Natural killer cell (primary cell): ENCODE measurements at places on chromosomes 2 and 18. TPM values are rescaled to one million over a fixed set of nuclear protein-coding genes. Genes with fewer than 3 reads are reported as not detected.

MGAT4A gene
- total RNA-seq: 114 TPM

APOB gene
- not detected for total RNA-seq

CABLES1 gene
- total RNA-seq: 1.8 TPM

C1QL2 gene
- not detected for total RNA-seq

FAM98A gene
- total RNA-seq: 17.3 TPM

FAHD2A gene
- total RNA-seq: 21.6 TPM

ACOXL gene
- total RNA-seq: not detected

ZNF804A gene
- not detected for total RNA-seq

GRCh38 chr2:199485732-199486335 is 28.1 kb upstream of the SATB2 start:
- no peak overlapping the region for H3K27ac ChIP-seq
- H3K4me1 ChIP-seq: no peaks in the 10 kb centered on the region
- H3K4me3 ChIP-seq: no peak overlapping the region
- H3K27me3 ChIP-seq: no peaks in the 10 kb centered on the region

- no peaks in the 10 kb centered on the region for H3K27me3 ChIP-seq
- peaks cover under 1% of the 10 kb centered on the region for H3K36me3 ChIP-seq
- no peaks in the 10 kb centered on the region for H3K4me1 ChIP-seq
- no peak overlapping the region for H3K4me3 ChIP-seq
- no peak overlapping the region for H3K27ac ChIP-seq
Observed at GRCh38 chr18:13660510-13660909, 65.8 kb downstream of the FAM210A start.

DNA sequence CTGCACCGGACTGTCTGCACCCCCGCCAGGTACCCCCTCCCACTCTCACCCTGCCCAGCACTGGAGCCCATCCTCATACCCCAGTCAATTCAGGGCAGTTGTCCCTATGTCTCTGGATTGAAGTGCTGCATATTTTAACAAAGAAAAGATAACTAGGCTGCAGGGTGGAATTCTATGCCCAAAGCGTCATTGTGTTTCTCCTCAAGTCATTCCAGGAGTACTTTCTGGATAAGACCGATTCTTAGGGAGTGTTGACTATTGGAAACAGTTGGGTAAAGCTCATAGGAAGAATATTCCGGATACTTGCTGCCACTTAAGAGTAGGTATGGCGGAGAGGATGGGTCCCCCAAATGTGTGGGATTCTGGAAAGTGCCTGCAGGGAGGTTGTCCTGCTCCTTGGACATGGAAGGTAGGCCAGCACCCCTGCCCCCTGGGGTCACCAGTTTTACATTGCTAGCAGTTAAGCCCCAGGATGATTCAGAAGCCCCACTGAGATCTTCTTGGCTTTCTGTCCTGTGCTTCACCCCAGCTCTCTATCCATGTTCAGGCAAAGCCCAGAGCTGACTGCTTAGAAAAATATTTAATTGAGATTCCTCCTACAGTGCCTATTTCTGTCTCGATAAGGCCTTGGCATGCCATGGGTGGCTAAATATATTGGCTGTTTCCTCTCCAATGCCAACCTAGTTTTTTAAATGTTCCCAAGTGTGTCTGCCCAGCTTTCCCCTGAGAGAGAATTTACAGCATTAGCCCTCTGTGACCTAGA is 48.2 kb downstream of the RPL37A start:
- no peaks in the 10 kb centered on the region for H3K27me3 ChIP-seq
- H3K4me3 ChIP-seq: no peak overlapping the region
- H3K27ac ChIP-seq: no peak overlapping the region
- H3K4me1 ChIP-seq: peaks cover 26% of the 10 kb centered on the region

- H3K27ac ChIP-seq: no peak overlapping the region
- no peaks in the 10 kb centered on the region for H3K27me3 ChIP-seq
- DNase-seq: no peak
- no peaks in the 10 kb centered on the region for H3K4me1 ChIP-seq
- H3K4me3 ChIP-seq: no peak overlapping the region
- H3K36me3 ChIP-seq: no peaks in the 10 kb centered on the region
Observed at GRCh38 chr2:187877391-187877790, 323.2 kb upstream of the TFPI start.

DNA sequence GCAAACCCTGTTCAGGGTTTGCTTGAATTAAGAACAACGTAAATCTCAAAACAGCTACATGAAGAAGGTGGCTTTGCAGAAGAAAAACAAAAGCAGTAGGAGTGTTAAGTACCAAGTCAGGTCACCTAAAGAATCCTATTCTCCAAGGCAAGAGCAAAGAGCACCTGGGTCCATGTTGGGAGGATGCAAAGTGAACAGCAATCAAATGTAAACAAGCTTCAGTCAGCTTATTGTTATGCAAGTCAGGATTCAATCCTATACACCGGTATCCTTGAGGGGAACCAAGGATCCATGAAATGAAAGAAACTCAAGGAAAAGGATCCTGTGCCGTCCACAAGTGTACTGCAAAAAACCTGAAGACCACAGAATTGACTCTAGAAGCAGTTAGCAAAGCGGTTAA is 261.0 kb upstream of the DDX18 start:
- no peak for DNase-seq
- no peak overlapping the region for H3K27ac ChIP-seq
- H3K27me3 ChIP-seq: no peaks in the 10 kb centered on the region
- no peaks in the 10 kb centered on the region for H3K36me3 ChIP-seq
- H3K4me3 ChIP-seq: no peak overlapping the region

GRCh38 chr2:216724190-216724589 is 28.8 kb upstream of the IGFBP5 start:
- H3K4me3 ChIP-seq: no peak overlapping the region
- H3K27me3 ChIP-seq: no peaks in the 10 kb centered on the region
- no peak overlapping the region for H3K27ac ChIP-seq
- DNase-seq: no peak
- no peaks in the 10 kb centered on the region for H3K4me1 ChIP-seq
- H3K36me3 ChIP-seq: no peaks in the 10 kb centered on the region

- no peak for DNase-seq
- H3K27me3 ChIP-seq: no peaks in the 10 kb centered on the region
- peaks cover 9% of the 10 kb centered on the region for H3K36me3 ChIP-seq
- peaks cover 31% of the 10 kb centered on the region for H3K4me1 ChIP-seq
Observed at GRCh38 chr2:37669446-37669845, 2.0 kb downstream of the CDC42EP3 start.

DNA sequence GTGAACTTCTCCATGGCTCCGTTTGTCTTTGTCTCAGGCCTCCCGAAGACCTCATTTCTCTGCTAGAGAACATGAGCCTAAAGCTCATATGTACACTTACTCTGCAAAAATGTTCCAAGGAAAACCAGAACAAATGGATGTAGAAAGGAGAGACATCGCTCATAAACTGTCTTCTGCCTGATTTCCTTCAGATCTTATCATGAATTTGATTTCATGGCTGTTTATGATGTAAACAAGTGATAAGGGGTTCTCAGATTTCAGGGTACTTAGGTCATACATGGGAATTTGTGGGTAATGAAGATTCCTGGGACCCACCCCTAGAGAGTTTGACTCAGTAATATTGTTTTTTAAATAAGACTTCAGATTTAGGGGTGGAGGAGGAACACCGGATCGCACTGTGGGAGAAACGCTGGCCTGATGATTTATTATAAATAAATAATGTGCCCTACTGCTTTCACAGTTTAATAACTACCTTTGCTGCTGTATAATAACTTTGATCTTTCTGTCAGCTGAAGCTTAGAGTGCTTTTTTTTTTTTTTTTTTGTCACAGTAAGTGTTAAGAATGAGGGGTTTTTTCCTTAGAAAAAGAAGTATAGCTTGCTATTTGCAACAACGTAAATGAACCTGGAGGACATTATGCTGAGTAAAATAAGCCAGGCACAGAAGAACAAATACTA is 14.9 kb downstream of the AOX1 start:
- no peak for DNase-seq
- no peaks in the 10 kb centered on the region for H3K4me1 ChIP-seq
- H3K27me3 ChIP-seq: peaks cover 2% of the 10 kb centered on the region

DNA sequence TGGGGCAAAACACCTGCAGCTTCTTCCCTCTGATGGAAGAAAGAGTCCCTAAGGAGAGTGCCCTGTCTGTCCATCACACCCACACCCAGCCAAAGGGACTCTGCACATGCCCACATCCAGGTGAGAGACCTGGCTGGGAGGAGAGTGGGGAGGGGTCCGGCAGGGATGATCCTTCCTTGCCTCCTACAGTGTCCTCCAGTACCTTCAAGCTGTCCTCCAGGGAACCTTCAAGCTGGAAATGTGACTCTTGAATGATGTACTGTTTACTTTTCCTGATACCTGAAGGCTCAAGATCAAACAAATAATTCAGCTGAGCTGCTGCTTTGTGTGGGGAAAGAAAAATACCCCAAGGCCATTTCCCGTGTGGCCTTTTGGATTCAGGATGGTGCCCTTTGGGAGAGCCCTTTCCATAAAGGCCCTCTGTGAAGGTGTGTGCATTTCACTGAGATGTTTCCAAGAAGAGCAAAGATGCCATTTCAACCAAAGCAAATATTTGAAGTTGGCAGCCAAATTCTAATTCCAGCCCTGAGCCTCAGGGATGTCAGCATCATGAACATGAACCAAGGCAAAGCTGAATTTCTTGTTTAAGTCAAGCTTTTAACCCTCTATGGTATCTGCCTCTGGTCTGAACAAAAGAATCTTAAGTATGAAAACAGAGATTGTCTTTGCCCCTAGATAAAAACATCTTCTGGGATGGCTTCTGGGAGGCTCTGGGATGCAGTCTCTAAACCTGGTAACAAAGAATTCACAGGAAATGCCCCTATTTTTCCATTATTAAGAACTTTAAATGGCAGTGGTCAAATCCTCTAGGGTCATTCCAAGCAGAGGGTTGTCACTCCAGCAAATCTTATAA is 11.1 kb downstream of the EVA1A start:
- no peaks in the 10 kb centered on the region for H3K27me3 ChIP-seq
- no peaks in the 10 kb centered on the region for H3K4me1 ChIP-seq
- no peaks in the 10 kb centered on the region for H3K36me3 ChIP-seq
- no peak overlapping the region for H3K27ac ChIP-seq

DNA sequence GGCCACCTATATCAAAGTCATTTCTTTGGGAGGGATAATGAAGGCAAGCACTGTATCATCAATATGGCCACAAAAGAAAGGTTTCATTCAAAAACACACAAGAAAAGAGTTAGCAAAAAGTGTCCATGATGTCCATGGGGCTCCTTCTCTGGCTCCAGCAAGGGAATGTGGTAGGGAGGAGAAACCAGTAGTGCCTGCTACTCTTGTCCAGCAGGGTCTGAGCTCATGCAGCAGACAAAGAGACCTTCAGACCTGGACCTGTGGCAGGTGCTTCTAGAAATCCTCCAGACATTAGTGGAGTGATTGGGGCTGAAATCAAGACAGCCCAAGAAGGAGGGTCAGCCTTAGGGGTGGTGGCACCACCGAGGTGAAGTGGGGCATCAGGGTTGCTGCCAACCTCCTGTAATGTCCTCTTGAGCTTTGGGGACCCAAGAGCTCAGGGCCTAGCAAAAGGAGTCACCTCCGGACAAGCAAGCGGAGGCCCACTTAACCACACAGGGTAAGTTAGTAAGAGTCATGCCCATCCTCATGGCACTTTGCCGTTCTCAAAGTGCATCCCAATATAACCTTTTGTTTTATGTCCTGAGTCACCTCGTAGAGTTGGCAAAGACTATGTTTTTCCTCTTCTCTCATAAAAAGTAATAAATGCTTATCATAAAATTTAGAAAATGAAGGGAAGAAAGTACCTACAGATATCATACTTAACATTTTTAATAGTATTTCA is 112.6 kb upstream of the YPEL5 start:
- no peak for DNase-seq
- no peaks in the 10 kb centered on the region for H3K4me1 ChIP-seq
- no peaks in the 10 kb centered on the region for H3K36me3 ChIP-seq
- H3K27me3 ChIP-seq: no peaks in the 10 kb centered on the region
- no peak overlapping the region for H3K4me3 ChIP-seq

GRCh38 chr18:75208155-75208835 is 644 bp downstream of the PTGR3 start:
- peaks cover 46% of the 10 kb centered on the region for H3K4me1 ChIP-seq
- peak; percentile 33 for DNase-seq
- no peaks in the 10 kb centered on the region for H3K36me3 ChIP-seq

DNA sequence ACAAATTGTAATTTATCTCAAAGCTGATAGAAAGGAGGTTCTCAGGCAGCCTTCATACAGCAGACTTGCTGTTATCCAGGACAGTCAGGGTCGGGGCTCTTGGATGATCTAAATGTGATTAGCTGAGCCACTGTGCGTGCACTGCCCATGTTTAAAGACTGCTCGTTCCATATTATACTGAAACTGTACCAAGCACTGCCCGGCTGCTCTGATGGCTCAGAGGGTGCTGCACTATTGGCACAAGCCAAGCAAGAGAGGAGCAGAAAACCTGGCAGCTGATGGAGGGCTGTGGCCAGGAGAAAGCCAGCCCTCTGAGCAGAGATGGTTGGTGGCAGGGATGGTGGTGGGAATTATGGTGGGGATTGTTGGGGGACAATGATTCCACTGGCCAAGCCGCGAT is 63.4 kb downstream of the COL6A3 start:
- no peak overlapping the region for H3K27ac ChIP-seq
- no peaks in the 10 kb centered on the region for H3K27me3 ChIP-seq
- H3K4me1 ChIP-seq: no peaks in the 10 kb centered on the region
- no peaks in the 10 kb centered on the region for H3K36me3 ChIP-seq
- no peak for DNase-seq

DNA sequence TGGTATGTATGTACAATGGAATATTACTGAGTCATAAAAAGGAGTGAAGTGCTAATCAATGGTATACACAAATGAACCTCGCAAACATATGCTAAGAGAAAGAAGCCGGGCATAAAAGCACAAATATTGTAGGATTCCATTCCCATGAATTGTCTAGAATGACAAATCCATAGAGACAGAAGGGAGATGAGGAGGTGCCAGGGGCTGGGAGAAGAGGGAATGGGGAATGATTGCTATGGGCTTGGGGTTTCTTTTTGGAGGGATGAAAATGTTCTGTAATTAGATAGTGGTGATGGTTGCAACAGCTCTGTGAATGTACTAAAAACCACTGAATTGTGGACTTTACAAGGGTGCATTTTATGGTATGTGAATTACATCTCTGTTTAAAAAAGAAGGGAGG is 73.5 kb downstream of the GLI2 start:
- H3K27ac ChIP-seq: no peak overlapping the region
- H3K27me3 ChIP-seq: no peaks in the 10 kb centered on the region
- DNase-seq: no peak
- H3K4me1 ChIP-seq: no peaks in the 10 kb centered on the region

GRCh38 chr2:140508756-140509155 is 1622.1 kb downstream of the LRP1B start:
- H3K27me3 ChIP-seq: no peaks in the 10 kb centered on the region
- no peaks in the 10 kb centered on the region for H3K36me3 ChIP-seq
- H3K4me1 ChIP-seq: no peaks in the 10 kb centered on the region
- H3K4me3 ChIP-seq: no peak overlapping the region

GRCh38 chr18:79566771-79567431 is 112.7 kb upstream of the CTDP1 start:
- no peaks in the 10 kb centered on the region for H3K27me3 ChIP-seq
- no peaks in the 10 kb centered on the region for H3K4me1 ChIP-seq
- H3K4me3 ChIP-seq: no peak overlapping the region
- H3K27ac ChIP-seq: no peak overlapping the region

GRCh38 chr2:62391696-62392095 is 114.3 kb downstream of the TMEM17 start:
- no peak overlapping the region for H3K4me3 ChIP-seq
- H3K36me3 ChIP-seq: no peaks in the 10 kb centered on the region
